ENCODE measurements at places on chromosomes 1 and 21. TPM values are rescaled to one million over a fixed set of nuclear protein-coding genes. Genes with fewer than 3 reads are reported as not detected.

RGS18 gene
- polyA plus RNA-seq = not detected

SYNC gene
- not detected for polyA plus RNA-seq

KMO gene
- polyA plus RNA-seq = not detected

BARHL2 gene
- not detected for polyA plus RNA-seq

HES4 gene
- polyA plus RNA-seq = 3.5 TPM

LAMC2 gene
- polyA plus RNA-seq = 5.2 TPM

TTC22 gene
- 1.7 TPM for polyA plus RNA-seq

S100B gene
- polyA plus RNA-seq = 0.47 TPM

FALEC gene
- not detected for polyA plus RNA-seq

FAM167B gene
- polyA plus RNA-seq = 4.2 TPM

RNU1-1 gene
- 145 TPM for polyA plus RNA-seq

Measured in H1 (cell line).